ENCODE measurements at places on chromosomes 4 and X.
A peak's percentile ranks its signal among the peaks of the same experiment; 100 is the strongest.

DNA sequence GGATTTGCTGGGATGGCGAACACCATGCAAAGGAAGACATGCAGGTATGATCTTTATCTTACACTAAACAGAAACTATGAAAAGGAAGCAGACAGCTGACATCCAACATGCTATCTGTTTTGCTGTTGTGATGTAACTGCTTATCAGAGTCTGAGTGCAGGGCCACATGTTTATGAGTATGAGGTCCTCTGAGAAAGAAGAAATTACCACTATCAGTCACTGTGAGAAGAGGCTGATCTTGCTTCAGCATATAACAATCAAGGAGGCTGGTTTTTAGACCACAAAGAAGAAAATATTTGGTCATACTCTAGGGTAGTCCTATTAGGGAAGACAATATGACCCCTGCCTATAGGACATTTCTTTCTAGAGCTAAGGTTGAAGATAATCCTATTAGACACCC, 18.5 kb downstream of the CLGN start:
- DNase-seq, result no peak

- DNase-seq, result no peak
Observed at GRCh38 chr4:6573986-6574746, 823 bp upstream of the MAN2B2 start.

GRCh38 chrX:18674788-18675735, 3.2 kb upstream of the RS1 start:
- peak; percentile 60 for DNase-seq

GRCh38 chr4:188976644-188977115, 837.4 kb downstream of the TRIML1 start:
- DNase-seq, result no peak

DNA sequence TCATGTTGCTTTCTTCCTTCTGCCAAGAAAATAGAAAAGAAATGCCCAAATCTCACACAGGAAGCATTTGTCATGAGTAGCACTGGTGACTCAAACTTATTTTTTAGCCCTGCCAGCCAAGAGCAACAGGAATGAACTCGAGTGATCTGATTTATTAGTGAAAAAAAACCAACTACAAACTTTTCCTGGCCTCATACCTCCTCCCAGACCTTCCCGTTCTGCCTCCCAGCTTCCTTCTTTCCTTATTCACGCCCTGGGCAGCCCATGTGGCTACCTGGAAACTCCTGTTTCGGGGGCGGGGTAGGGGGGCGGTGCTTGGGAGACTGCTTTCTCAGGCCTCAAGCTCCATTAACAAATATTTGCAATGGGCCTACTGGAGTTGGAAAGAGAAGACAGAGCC, 178.5 kb downstream of the NHS start:
- no peak for DNase-seq

- no peak for DNase-seq
Observed at GRCh38 chr4:156672492-156673305, 298.9 kb downstream of the PDGFC start.

DNA sequence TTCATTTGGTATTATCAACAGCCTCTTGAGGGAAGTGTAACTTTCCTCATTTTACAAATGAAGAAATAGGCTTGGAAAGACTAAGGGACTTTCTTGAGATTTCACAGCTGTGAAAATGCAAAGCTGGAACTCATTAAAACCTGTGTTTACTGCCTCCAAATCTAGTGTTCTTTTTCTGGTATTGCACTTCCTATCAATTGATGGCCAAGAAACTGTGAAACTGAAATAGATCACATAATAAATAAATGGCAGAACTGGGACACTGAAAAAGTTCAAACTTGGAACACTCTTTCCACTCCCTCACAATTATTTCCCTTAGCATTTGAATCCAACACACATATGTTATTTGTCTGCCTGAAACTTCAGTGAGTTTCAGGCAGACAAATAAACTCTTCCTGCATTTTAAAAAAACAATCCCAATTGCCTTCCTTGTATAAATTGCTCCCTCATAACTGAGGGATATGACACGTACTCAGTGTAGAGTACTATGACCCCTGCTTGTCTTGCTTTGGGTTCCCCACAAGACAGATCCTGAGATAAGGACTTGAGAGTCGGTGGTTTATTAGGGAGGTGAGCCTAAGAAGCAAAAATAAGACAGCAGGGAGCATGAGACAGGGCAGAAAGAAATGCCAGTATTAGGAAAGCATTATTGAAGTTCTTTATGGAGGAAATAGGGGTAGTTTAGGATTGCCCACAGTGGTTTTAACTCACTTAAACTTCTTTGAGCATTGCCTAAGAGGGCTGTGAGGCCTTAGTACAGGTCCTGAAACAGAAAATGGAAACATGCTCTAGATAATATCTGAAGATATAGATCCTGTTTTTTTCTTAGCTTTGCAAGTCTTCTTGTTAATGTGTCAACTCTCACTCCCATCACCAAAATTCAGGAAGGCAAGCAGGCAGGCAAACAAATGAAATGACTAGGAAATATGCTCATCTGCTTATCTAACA, 33.9 kb downstream of the RTL3 start:
- DNase-seq, result no peak

DNA sequence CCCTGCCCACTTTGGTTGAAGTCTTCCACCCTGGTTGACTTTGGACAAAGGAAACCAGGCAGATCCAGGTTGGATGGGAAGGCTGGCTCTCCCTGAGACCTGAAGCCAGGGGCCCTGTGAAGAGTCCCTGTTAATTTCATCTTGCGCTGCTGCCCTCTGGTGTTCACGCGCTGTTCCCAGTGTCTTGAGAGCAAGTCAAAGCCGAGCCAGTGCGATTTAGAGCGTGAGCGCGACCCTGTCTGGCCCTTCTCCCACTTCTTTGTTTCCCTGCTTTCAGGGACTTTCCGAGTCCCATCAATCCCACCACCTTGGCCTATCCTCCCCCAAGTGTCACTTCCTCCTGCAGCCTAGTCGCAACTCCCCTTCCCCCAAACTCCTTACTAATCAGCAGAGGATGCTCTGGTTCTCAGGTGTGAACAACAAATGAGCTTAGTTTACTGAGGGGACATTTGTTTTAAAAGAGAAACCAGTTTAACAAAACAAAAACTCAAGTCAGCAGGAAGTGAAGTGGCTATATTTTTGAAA, 25.8 kb upstream of the CHRNA9 start:
- no peak for DNase-seq

DNA sequence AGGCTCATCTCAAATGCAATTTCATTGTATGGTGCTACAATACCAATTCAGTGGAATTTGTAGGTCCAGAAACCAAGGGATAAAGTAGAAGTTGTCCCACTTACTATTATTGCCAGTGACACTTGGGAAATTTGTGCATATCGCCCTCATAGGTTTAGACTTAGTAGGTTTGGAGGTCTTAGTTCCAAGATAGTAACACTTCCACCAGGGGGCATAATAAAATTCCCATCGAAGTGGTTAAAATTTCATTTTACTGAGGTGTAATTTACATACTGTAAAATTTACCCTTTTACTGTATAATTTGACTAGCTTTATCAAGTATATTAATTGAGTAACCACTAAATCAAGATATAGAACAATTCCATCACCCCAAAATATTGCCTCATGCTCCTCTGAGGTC, 174.6 kb downstream of the INPP4B start:
- DNase-seq, result no peak

GRCh38 chr4:2833671-2834000, 10.0 kb upstream of the ADD1 start:
- no peak for DNase-seq

DNA sequence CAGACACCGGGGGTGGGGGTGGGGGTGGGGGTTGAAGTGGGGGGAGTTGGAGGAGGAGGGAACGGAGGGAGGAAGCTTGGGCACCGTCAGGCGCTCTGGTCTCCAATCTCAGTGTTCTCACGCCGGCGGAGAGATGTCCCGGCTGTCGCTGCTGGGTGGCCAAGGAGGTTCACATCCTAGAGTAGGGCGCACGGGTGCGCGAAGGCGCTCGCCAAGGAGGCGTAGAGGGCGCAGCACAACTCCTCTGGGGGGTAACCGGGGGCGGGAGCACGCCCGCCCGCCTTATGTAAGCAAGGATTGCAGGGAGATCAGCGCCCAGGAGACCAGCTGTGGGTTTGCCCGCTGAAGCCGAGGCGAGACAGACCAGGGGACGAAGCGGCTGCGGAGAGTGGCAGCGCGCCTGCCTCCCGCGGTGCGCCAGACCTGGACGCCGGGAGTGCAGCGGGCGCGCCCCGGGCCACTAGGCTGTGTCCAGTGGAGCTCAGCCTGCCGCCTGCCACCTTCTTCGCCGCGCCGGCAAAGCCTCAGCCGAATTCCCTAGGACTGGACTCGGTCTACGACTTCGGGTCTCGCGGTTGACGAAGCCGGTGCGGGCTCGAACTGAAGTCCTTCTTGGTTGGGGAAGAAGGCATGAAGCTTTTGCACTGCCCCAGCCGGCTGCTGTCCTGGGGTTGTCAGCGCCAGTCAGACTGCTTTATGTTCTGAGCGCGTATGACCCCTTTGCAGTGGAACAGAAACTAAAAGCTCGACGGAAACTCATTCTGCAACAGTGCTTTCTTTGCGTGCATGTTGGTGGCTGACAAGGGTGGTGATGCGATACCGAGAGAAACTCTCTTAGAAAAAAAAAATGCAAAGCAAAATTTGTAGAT, 707 bp upstream of the UNC5C start:
- no peak for DNase-seq

DNA sequence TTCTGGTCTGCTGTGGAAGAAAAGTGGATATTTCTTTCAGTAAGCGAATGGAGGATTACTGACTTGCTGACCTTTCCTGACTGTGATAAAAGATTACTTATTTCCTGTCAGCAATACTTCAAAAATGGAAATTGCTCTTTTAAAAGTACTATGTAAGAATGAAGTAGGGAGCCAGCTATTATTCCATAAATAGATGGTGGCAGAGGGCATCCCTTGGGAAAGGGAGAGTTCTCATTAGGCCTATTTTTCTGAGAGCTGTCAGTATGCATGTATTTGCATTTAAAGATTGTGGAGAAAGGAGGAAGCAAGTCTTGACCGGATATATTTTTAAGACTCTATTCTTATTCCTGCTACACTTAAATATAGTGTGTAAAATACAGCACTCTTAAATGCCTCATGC, 37.2 kb downstream of the TMEM47 start:
- DNase-seq, result no peak

DNA sequence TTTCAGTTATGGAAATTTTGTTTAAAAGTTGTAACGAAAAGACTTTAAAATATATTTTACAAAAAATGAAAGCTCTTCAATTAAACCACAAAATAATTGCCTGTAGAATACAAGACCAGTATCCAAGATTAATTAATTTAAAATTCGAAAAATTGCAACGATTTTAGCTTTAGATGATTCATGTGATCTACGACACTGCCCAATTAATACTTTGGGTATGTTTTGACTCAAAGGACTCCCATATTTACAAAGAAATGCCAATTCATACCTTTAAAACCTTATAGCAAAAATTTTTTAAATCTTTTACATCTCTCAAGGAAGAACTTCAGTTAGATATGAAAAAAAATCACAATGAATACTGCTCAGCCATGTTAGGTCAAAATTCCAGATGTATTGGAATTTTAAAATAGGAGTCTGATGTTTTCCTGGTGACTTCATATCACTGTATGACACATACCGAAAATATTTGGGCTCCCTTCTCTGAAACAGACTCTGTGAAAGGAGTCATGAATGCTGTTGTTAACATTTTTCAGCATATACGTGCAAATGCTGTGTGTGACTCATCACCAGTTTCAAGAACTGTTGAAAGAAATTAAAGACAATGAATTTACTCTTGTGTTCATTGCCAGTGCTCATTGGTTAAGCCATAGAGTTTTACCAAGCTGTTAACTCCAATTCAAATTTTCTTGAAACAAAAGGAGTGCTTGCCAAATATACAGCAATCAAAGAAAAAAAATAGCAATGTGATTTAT, 13.8 kb upstream of the SMS start:
- no peak for DNase-seq

DNA sequence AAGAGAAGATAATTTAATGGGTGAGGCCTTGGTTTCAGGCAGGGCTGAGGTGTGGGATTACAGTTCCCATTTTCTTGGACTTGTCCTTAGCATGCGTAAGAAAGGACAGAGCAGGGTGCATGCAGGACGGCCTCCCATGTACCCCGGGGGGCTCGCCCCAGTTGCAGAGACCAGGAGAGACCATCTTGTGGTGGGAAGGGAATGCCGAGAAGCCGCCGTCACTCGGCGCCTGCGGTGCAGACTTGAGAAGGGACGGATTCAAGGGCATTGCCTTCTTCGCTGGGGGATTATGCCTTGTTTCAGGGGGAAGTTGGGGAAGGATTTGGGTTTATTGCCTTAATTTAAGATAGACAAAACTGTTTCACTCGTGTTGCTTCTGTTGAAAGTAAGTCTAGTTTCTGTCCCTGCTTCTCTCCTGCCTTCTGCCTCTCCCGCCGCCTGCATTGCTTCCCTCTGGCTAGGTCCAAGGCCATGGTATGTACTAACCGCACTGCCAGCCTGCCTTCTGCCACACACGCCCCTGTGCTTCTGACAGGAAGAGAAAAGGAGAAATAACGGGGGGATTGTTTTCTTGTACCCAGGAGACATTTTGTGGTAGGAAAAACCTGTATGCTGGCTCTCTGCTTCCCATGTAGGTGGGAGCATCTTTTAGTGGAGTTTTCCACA, 175.9 kb downstream of the DCLK2 start:
- no peak for DNase-seq

DNA sequence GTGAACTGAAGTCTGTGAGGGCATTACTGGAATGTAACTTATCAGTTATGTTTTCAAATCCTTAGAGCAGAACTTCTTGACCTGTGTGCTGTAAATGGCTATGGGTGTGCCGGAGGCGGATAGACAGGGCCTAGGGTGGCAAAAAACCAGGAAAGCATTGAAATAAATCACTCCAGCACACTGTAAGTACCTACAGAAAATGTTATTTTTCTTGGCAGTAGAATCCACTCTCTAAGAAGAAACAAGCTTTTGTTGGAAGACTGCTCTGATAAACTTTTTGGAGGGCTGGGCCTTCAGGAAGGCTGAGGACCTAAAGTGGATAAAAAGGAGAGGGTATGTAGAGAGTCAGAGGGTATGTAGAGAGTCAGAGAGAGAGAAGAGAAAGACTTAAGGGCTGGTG, 14.9 kb downstream of the CPE start:
- DNase-seq, result no peak

GRCh38 chrX:63186137-63186536, 165.0 kb downstream of the SPIN4 start:
- no peak for DNase-seq

- no peak for DNase-seq
Observed at GRCh38 chrX:132406106-132406505, 82.7 kb downstream of the MBNL3 start.

DNA sequence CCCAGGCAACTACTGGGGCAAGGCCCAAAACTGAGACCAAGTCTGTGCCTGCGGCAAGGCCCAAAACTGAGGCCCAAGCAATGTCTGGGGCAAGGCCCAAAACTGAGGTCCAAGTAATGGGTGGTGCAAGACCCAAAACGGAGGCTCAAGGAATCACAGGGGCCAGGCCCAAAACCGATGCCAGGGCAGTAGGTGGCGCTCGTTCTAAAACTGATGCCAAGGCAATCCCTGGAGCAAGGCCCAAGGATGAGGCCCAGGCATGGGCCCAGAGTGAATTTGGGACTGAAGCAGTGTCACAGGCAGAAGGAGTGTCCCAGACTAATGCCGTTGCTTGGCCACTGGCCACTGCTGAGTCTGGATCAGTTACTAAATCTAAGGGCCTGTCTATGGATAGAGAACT, 2.7 kb downstream of the GPRASP2 start:
- DNase-seq, result no peak

GRCh38 chrX:109728173-109728535, 4.9 kb downstream of the ACSL4 start:
- DNase-seq, result no peak
